T-cell (primary cell): ENCODE measurements at places on chromosomes 7 and 10.

DNA sequence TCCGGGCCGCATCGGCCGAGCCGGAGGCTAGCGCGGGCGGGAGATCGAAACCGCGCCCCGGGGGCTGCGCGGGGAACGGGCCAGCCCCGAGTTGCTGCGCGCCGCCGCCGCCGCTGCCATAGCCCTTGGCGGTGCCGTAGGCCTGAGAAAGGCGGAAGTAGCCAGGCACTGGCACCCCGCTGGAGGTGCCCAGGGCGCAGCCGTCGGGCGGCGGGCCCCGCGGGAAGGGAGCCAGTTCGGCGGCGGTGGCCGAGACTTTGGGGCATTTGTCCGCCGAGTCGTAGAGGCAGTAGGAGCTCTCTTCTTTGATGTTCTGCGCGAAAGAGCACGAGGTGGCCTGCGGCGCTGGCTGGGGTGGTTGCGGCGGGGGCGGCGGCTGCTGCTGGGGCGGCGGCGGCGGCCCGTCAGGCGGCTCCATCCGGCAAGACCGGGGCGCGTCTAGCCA is 587 bp downstream of the HOXA10 start:
- DNase-seq, result peak; percentile 50
- H3K4me1 ChIP-seq, result peaks cover 51% of the 10 kb centered on the region
- no peaks in the 10 kb centered on the region for H3K36me3 ChIP-seq
- no peak overlapping the region for H3K27ac ChIP-seq
- peaks cover 6% of the 10 kb centered on the region for H3K27me3 ChIP-seq

GRCh38 chr7:140230516-140230860 is 53.7 kb upstream of the KDM7A start:
- H3K27me3 ChIP-seq, result no peaks in the 10 kb centered on the region
- H3K36me3 ChIP-seq, result no peaks in the 10 kb centered on the region
- peaks cover 49% of the 10 kb centered on the region for H3K4me1 ChIP-seq
- DNase-seq, result peak; percentile 80

- H3K4me3 ChIP-seq, result no peak overlapping the region
- no peaks in the 10 kb centered on the region for H3K27me3 ChIP-seq
- no peak for DNase-seq
- H3K4me1 ChIP-seq, result no peaks in the 10 kb centered on the region
- no peaks in the 10 kb centered on the region for H3K36me3 ChIP-seq
- no peak overlapping the region for H3K27ac ChIP-seq
These were observed 26.4 kb upstream of the IL6 start for GRCh38 chr7:22700559-22701002.

GRCh38 chr7:146875981-146876380 is 759.4 kb downstream of the CNTNAP2 start:
- no peak overlapping the region for H3K27ac ChIP-seq
- no peak overlapping the region for H3K4me3 ChIP-seq
- no peak for DNase-seq
- H3K4me1 ChIP-seq, result no peaks in the 10 kb centered on the region
- H3K27me3 ChIP-seq, result no peaks in the 10 kb centered on the region
- no peaks in the 10 kb centered on the region for H3K36me3 ChIP-seq

DNA sequence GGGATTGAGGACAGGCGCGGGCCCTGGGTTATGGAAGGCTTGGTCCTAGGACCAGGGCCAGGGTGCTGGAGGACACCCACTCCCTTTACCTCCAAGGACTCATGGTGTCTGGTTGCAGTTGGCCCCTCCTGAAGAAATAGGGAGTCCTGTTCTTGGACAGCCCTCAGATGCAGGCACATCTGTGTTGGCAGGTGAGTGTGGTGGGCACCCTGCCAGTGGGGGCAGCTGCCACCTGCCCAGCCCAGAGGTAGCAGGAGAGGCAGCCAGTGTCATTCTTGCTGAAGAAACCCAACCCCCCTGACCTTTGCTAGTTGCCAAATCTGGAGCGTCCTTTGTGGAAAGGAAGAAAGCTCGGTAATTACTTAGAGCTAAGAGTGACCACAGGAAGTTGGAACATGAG is 8.3 kb downstream of the GALNT17 start:
- DNase-seq, result no peak
- H3K36me3 ChIP-seq, result no peaks in the 10 kb centered on the region
- no peak overlapping the region for H3K27ac ChIP-seq
- H3K4me3 ChIP-seq, result no peak overlapping the region

GRCh38 chr7:157627646-157628045 is 290.8 kb downstream of the DNAJB6 start:
- no peak overlapping the region for H3K27ac ChIP-seq
- no peak for DNase-seq
- peaks cover 49% of the 10 kb centered on the region for H3K4me1 ChIP-seq
- no peaks in the 10 kb centered on the region for H3K36me3 ChIP-seq
- H3K27me3 ChIP-seq, result no peaks in the 10 kb centered on the region

DNA sequence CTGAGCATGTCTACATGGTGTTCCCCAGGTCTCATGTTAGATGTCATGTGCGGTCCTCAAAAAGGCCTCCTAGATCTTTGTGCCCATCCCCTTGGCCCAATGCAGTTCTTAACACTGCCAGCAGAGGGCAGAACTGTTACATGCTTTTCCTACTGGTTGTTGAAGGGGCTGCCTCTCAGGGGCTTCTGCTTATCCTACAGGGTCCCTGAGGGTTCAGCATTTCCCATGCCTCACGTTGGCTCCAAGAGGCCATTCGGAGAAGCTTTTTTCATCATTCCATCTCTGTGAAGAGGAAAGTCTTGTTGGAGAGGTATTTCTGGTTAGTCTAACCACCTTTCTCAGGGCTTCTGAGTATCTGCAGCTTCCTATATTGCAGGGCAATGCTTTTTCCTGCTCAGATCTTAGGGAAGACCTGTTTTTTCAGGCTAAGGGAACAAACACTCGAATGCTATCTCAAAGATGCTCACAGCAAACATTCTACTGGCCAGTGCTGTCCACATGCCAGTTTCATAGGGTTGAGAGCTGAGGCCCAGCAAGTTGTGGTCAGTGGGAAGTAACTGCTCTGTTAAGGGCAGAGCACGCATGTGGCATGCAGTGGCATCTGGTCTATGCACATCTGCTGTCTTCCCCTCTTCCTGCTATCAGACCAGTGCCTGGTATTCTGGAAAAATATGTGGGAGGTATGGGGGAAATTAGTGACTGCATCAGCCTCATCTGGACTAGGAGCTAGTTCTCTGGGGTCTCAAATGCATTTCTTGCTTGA is 31.5 kb downstream of the MBL2 start:
- no peak for DNase-seq
- no peaks in the 10 kb centered on the region for H3K36me3 ChIP-seq
- H3K27me3 ChIP-seq, result no peaks in the 10 kb centered on the region
- H3K4me3 ChIP-seq, result no peak overlapping the region
- no peak overlapping the region for H3K27ac ChIP-seq

DNA sequence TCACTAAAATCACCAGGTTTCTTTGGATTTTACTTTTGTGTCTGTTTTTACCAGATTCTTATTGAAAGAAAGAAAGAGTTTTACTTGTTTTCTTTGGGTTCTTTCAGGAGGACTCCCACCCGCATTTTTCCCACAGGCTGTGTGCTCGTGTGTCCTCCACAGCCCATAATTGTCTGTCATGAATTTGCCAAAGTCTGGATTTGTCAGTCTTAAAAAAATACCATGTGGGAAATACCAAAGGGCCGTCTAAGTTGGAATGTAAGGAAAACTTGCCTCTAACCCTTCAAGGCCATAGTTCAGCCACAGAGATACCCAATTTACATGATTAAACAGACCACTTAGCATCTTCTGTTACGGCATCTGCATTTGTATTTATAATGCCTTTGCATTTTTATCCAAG is 41.3 kb upstream of the INHBA start:
- no peaks in the 10 kb centered on the region for H3K27me3 ChIP-seq
- no peak for DNase-seq
- no peaks in the 10 kb centered on the region for H3K4me1 ChIP-seq
- H3K4me3 ChIP-seq, result no peak overlapping the region
- H3K36me3 ChIP-seq, result no peaks in the 10 kb centered on the region
- no peak overlapping the region for H3K27ac ChIP-seq

DNA sequence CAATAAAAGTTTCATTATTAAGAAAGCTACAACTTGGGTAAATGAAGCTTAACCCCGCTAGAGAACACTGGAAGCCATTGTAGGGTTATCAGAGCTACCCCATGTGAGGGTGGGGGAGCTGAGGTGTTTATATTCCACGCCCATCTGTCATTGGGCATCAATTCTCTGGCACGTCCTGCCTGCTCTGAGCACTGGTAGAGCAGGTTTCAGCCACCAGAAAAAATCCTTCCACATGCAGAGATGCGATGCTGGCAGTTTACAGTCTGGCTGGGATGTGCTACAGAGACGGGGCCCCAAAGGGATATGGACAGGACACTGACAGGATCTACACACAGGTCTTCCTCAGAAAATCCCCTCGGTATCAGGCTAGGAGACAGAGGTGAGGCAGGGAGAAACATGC is 15.9 kb upstream of the RAPGEF5 start:
- H3K4me3 ChIP-seq, result no peak overlapping the region
- H3K27me3 ChIP-seq, result no peaks in the 10 kb centered on the region
- no peak overlapping the region for H3K27ac ChIP-seq
- H3K4me1 ChIP-seq, result no peaks in the 10 kb centered on the region

DNA sequence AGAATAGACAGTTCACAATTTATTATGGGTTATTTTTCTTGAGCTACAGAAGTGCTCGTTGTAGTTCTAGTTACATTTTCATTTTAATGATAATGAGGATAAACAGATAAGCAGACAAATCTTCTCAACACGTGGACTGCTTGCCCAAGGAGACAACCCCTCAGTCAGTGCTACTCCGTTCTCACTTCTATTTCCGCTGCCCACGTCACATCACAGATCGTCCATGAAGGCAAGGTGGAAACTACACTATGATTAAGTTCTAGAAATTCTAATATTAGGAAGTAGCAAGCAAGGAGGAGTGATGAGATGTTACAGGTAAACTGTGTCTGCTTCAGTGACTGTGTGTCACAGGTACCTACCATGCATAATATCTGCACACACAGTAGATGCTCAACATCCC is 210.5 kb downstream of the CHCHD3 start:
- no peaks in the 10 kb centered on the region for H3K27me3 ChIP-seq
- H3K36me3 ChIP-seq, result no peaks in the 10 kb centered on the region
- no peaks in the 10 kb centered on the region for H3K4me1 ChIP-seq
- H3K27ac ChIP-seq, result no peak overlapping the region
- DNase-seq, result no peak

GRCh38 chr10:132792796-132793195 is 6.8 kb upstream of the NKX6-2 start:
- H3K4me1 ChIP-seq, result no peaks in the 10 kb centered on the region
- H3K36me3 ChIP-seq, result no peaks in the 10 kb centered on the region
- DNase-seq, result no peak
- H3K4me3 ChIP-seq, result no peak overlapping the region
- H3K27ac ChIP-seq, result no peak overlapping the region

- no peak for DNase-seq
- no peak overlapping the region for H3K4me3 ChIP-seq
- peaks cover 10% of the 10 kb centered on the region for H3K27me3 ChIP-seq
- H3K27ac ChIP-seq, result no peak overlapping the region
- H3K4me1 ChIP-seq, result no peaks in the 10 kb centered on the region
These were observed 34.3 kb upstream of the ELMO1 start for GRCh38 chr7:37482953-37483352.

- H3K4me1 ChIP-seq, result peaks cover 30% of the 10 kb centered on the region
- no peaks in the 10 kb centered on the region for H3K36me3 ChIP-seq
- no peak for DNase-seq
- peak overlapping the region; percentile 31 for H3K27ac ChIP-seq
- peak overlapping the region; percentile 39 for H3K4me3 ChIP-seq
These were observed 320.6 kb downstream of the FRMD4A start for GRCh38 chr10:14010101-14010558.

GRCh38 chr7:7103343-7104313 is 78.7 kb upstream of the C1GALT1 start:
- DNase-seq, result peak; percentile 80
- no peaks in the 10 kb centered on the region for H3K27me3 ChIP-seq
- H3K36me3 ChIP-seq, result no peaks in the 10 kb centered on the region
- H3K27ac ChIP-seq, result no peak overlapping the region

DNA sequence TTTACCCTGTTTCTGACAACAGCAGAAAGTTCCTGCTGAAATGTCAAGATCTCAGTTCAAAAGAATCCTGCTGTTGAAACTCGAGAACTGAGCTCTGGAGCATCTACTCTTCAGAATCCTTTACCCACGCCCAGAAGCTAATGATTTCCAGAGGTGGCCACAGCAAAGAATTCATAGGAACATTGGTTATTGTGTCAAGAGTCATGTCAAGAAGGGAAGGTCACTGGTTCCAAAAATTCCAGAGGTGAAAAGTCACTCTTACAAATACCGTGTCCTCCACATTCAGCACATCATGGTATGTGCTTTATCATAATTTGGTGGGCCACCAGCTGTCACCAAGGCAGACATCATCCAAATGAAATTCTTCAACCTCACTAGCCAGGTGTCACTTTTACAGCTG is 394.4 kb upstream of the NPVF start:
- no peaks in the 10 kb centered on the region for H3K27me3 ChIP-seq
- no peak for DNase-seq
- no peaks in the 10 kb centered on the region for H3K36me3 ChIP-seq
- peaks cover 11% of the 10 kb centered on the region for H3K4me1 ChIP-seq

DNA sequence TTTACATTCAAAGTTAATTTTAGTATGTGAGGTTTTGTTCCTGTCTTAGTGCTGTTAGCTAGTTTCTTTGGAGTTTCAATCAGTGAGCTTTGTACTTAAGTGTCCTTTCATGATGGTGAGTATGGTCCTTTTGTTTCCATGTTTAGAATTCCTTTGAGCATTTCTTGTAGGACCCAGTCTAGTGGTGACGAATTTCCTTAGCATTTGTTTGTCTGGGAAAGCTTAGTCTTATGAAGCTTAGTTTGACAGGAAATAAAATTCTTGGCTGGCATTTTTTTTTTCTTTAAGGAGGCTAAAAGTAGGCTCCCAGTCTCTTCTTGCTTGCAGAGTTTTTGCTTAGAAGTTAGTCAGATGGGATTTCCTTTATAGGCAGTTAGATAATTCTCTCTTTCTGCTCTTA is 209.2 kb upstream of the SEMA3C start:
- no peaks in the 10 kb centered on the region for H3K27me3 ChIP-seq
- no peak overlapping the region for H3K4me3 ChIP-seq
- H3K4me1 ChIP-seq, result no peaks in the 10 kb centered on the region
- no peak overlapping the region for H3K27ac ChIP-seq

- no peak overlapping the region for H3K4me3 ChIP-seq
- no peak for DNase-seq
- no peak overlapping the region for H3K27ac ChIP-seq
- no peaks in the 10 kb centered on the region for H3K27me3 ChIP-seq
- peaks cover 31% of the 10 kb centered on the region for H3K4me1 ChIP-seq
These were observed 5.4 kb downstream of the PDIA4 start for GRCh38 chr7:149022756-149023360.

GRCh38 chr10:64080071-64080470 is 558.9 kb downstream of the REEP3 start:
- H3K4me1 ChIP-seq, result no peaks in the 10 kb centered on the region
- H3K27ac ChIP-seq, result no peak overlapping the region
- no peak overlapping the region for H3K4me3 ChIP-seq

GRCh38 chr10:42962110-42962901 is 114.6 kb upstream of the RET start:
- H3K4me1 ChIP-seq, result no peaks in the 10 kb centered on the region
- no peak overlapping the region for H3K27ac ChIP-seq
- DNase-seq, result no peak
- H3K36me3 ChIP-seq, result no peaks in the 10 kb centered on the region

DNA sequence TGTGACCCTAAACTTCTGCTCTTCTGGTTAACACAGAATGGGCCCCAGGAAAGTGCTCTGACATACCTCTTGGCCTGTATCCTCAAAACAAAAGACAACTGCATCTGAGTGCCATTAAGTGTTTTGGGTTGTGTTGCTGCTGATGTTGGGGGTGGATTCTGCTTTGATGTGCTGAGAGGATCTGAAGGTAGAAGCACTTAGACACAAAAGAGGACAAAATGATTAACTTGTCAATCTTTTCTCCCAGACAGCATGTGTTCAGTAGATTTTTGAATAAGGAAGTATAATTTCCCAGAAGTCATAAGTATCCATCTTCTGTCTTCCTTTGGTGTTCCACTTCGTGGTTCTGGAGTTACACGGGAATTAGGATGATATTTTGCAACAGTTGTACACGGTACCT is 16.1 kb upstream of the TMEM178B start:
- no peaks in the 10 kb centered on the region for H3K4me1 ChIP-seq
- no peak overlapping the region for H3K27ac ChIP-seq
- H3K36me3 ChIP-seq, result no peaks in the 10 kb centered on the region
